NCI-H1105 (cell line): ENCODE measurements at places on chromosomes 1 and 21.
A peak's percentile ranks its signal among the peaks of the same experiment; 100 is the strongest.

GRCh38 chr21:14523234-14523633 lies 22.9 kb downstream of the SAMSN1 start:
- DNase-seq = no peak

DNA sequence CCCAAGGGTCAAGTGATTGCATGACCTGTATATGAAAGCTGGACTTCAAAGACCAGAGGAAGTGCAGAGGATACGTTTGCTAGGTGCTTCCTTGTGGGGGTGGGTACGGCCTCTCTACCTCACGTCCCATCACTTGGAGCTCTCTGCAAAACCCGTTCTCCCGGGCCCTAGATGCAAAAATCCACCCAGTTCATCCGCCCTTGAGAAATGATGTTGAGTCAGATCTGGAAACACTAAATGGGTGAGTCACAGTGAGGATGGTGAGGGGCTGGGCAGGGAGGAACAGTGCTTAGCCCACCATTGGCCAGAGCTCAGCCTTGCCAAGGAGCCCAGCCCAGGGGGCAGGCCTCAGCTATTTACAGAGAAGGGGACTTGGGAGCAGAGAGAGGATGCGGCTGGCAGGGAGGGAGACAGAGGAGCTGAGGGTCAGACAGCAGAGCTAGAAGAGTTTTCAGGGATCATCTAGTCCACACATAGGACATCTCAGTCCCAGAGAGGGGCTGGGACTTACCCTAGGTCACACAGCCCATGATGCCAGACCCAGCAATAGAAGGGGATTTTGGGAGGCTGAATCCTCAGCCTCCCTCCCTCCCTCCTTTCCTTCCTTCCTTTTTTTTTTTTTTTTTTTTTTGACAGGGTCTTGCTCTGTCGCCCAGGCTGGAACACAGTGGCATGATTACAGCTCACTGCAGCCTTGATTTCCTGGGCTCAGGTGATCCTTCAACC lies 14.6 kb downstream of the ARHGEF10L start:
- DNase-seq = no peak

DNA sequence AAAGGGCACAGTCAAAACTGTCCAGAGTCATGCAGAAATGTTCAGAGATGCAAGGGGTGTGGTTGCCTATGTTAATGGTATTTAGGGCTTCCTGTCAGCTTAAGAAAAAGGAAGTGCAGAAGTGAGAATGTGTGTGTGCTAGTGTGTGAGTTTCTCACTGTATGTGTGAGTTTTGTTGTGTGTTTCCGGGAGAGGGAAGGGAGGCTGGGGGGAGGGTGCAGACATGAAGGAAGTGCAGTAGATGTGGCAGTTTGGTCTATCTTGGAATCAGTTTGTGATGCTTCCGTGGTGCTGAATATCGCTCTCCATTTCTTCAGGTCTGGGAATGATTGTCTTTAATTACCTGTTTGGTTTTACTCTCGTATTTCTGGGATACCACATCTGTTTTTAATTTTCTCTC lies 16.5 kb upstream of the ATP6V1G3 start:
- no peak for DNase-seq

DNA sequence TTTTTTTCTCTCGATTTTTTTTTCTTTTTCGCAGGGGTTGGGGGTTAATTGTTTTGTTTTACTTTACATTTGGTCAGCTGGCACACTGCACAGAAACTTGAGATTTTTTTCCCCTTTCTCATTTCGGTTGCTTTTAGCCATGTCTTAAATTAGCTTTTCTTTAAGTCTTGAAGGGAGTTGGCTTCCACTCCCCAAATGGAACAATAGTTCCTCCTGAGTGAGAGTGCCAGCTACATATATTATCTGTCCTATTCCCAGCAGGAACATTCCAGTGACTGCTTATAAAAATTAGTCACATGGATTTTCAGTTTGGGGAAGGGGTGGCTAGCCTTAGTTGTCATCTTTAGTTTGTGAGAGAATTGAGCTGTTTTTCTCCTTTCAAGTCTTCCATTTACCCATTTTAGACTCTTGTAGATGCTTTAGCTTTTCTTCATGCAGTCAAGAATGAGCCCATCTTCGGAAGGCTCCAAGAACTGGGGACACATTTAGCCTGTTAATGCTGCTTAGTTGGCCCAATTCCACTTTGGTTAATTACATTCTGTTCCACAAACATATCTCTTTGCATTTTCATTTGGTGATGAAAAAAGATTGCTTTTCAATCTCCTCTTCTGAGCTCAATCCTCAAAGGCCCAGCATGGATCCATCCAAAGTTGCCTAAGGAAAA lies 510.1 kb upstream of the CXADR start:
- DNase-seq = no peak

- no peak for DNase-seq
Measured at GRCh38 chr1:28028873-28029654, 59.3 kb downstream of the EYA3 start.

DNA sequence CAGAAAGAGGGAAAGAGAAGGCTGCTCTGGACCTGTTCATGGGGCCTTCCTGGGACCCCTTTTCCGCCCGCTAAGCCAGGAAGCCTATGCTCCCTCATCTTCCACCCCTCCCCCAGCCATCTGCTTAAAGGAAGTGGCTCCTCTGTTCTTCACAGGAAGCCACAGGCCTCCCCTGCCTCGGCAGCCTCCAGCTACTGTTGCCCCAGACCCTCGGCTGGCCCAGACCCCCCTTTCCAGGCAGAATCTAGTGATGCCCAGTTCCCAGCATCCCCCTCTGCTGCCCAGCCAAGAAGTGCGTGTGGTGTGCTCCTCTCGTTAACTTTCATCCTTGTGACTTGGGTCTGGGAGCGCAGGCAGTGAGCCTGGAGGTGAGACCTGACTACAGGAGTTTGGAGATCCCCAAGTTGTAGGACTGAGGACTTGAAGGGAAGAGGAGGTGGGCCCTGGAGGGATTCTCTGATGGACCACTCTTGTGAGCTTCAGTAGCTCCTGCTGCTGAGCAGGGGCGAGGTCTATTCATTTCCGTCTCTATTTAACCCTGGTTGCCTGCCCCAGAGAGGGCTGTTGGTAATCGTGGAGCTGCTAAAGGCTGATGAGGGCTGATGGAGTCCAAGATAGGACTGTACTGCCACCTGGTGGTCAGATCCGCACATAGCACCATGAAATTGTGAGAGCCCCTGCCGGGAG lies 9.1 kb downstream of the IFI6 start:
- DNase-seq = peak; percentile 48

GRCh38 chr1:65363484-65363883 lies 54.1 kb downstream of the DNAJC6 start:
- no peak for DNase-seq

DNA sequence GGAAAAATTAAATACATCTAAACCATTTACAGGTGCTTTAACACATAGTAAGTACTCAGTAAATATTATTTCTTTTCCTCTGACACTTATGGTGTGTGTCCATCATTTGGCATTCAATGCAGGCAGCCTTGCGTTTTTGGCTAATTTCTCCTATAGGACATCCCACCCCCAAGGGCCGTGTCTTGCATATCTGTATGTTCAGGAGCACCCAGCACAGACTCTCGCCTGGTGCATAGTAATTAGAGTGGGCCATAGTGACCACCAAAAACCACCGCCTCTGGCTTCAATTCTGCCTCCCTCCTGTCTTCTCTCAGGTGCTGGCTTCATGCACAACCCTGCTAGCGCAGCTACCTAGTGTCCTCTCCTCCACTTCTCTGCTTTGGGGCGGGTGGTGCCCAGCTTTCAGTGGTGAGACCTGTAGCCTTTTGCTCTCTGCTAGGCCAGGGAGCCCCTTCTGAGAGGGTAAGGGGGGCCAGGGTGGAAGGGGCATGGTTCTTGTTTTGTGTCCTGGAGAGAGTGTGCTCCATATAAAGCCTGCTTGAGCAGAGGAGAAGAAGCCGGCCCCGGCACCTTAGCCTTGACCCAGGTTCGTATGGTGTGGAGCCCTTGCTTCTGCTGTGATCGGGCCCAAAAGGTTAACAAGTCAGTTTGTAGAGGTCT lies 33.4 kb downstream of the BATF3 start:
- DNase-seq = no peak

DNA sequence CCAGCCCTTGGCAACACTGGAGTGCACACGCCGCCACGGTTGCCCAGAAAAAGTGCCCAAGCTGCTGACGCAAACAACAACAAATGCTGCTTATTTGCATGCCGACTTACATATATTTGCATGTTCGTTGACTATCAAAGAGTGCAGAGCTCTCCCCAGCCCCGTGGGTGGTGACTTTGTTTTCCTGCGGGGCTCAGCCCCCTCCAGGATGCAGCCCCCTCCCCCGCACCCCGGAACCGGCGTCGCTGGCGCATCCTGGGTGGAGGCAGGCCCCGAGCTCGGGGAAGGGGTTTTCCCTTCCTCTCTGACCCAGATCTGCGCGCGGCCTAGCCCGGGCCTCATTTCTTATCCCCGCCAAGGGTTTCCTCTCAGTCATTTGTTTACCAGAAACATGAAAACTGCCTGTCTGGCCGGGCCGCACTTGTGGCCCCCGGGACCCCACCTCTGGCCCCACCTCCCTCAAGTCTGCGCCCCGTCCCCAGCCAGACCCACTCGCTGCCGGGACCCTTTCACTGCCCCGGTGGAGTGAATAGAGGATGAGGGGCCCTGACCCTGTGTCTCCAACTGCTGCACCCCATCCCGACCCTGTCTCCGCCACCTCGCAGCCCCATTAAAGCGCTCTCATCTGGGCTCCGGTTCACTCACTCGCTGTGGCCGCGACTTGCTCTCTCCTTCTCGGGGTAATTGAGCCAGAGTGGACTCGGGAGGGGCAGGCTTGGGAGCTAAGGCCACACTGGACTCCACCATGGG lies 5.5 kb downstream of the TNFRSF25 start:
- DNase-seq = no peak

DNA sequence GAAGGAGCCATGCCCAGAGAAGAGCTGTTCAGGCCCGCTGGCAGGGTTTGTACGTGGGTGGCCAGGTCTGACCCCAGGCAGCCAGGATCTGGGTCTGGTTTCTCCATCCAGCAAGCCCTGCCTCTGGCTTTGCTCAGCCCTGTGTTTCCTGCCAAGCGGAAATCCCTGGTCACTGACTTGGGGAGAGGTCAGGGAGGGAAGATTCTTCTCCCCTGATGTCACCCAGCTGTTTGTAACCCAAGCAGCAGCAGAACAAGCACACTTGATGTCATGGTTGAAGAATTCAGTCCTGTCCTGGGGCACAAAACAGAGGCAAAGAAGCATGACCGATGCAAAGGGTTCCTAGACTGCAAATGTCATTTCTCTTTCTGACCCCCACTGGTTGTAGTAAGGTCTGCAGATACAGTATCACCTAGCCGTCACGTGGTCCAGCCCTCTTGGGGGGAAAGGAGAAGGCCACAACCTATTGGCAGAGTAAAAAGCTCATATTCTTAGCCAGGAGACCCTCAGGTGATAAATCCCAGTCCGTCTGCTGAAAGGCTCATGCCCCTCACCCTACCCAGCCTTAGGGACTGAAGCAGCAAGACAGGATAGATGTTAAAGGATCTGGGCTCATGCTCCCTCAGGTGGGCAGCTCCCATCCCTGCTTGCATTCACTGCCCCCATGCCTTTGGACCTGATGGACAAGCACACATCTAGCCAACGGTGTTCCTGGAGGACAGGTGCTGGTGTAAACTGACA lies 120.9 kb downstream of the SYT2 start:
- no peak for DNase-seq

DNA sequence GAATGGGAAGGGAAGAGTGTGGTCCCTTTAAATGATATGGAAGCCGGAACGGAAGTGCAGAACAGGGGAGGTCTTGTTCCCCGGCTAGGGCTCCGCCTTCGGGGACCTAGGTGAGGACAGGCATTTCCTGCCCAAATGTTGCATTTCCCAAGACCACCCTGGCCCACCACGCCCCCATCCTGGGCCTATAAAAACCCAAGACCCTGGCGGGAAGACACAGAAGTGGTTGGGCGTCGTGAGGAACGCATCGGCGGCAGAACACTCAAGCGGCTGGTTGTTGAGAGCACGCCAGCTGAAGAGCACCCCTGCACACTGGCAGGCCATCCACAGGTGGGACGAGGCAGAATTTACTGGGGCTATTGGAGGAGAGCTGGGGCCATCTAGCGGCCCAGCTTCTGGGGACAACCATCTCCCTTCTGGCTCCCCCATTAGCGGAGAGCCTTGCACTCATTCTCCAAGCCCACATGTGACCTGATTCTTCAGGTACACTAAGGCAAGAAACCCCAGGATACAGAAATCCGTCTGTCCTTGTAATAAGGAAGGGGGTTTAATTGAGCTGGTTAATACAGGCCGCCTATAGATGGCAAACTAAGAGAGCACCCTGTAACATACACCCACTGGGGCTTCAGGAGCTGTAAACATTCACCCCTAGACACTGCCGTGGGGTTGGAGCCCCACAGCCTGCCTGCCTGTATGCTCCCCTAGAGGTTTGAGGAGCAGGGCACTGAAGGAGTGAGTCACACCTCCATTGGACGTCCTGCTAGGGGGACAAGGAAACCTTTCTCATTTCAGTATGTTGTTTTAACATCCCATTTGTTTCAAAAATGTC lies 1327.9 kb downstream of the BRINP3 start:
- no peak for DNase-seq

DNA sequence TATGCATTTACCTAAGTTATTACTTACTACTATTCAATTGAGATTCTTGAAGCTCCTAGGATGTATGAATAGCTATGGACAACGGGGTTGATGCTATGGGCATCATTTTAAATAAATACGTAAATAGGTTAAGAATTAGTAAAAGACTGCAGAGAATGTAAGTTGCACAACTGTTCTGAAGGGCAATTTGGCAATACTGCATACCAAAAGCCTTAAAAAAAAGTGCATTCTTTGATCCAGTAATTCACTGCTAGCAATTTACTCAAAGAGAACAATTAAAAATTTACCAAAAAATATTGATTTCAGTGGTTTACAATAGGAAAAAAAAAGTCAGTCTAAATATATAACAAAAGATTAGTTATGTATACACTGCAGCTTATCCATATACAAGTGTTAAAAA lies 3.5 kb downstream of the ARPC5 start:
- no peak for DNase-seq

DNA sequence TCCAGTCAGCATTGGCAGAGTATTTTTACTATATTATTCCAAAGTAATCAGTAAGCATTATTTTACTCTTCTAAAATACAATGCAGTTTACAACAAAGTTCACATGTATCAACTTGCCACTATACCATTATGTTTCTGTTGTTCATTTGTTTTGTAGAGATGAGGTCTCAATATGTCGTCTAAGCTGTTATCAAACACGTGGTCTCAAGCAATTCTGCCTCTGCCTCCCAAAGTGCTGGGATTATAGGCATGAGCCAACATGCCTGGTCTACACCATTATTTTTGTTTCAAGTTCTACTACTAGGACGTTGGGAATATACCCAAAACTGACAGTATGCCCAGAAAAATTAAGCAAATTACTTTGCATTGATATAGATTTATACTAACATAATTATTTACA lies 19.8 kb downstream of the FAF1 start:
- DNase-seq = peak; percentile 6

DNA sequence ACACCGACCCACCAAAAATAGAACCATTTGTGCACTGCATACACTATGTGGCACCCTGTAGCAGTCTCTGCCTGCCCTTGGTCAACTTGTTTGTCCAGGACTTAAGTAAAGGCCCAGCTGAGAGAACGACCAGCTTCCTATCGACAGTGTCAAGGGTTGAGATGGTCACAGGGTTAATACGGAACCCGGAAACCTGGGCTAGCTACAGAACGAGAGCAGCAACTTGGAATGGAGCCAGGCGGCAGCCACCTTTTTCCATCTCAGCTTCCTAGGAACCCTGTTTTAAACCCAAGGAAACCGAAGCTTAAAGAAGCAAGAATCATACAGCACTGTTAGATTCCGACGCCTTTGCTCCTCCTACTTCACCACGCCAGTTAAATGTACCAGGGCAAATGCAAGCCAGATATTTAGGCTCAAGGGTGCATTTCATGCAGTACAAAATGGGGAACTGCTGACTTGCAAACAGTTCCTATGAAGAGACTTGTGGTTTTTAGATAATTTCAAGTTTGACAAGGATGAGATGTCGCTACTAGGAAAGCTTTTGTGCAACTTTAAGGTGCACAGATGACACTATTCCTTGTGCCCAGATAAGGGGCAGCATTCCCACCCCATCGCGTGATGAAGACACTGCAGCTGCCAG lies 35.5 kb downstream of the SLC66A1 start:
- no peak for DNase-seq
